ENCODE measurements at places on chromosomes 13 and 19.

GRCh38 chr13:111347438-111347837 lies 27.0 kb downstream of the TEX29 start:
- DNase-seq = no peak

GRCh38 chr13:110326263-110326904 lies 19.3 kb downstream of the COL4A2 start:
- DNase-seq = no peak

DNA sequence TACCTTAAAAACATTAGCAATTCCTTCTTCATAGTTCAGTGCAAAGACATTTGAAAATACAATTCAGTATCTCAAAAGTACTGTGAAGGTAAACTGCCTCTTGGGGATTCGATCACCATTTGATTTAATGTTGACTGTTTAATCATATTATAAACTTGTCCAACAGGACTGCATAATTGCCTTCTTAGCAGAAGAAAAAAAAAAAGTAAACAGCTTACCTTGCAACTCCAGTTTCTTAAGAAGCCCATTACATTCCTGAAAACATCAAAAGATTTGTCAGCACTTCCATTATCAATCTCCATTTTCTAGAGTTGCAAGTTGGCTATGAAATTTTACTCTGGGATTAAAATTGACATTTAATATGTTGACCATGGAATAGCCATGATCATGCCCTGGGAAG lies 1154.6 kb downstream of the OLFM4 start:
- no peak for DNase-seq

DNA sequence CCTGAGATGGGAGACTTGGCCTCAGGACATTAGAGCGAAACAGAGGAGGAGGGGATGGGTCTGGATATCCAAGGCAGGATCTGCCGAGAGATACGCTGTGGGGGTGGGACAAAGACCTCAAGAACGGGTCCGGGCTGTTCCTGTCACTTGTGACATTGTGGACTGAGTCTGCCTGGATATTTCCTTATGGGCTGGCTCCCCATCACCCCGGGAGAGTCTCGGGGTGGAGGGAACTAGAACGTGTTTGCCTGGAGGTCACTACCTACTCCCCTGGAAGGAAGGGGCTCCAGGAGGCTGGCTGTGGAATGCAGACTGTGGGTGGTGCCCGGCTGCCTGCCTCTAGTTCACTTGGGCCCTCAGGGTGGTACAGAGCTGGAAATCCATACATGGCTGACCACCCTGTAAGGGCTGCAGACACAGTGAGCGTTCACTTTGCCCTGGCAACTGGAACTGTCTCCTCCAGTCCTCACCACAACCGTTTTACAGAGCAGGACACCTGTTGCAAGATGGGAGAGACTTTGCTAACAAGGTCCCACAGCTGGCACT lies 26.4 kb downstream of the DNM2 start:
- DNase-seq = no peak

GRCh38 chr13:114341003-114341777 lies 26.9 kb downstream of the CHAMP1 start:
- DNase-seq = peak; percentile 53
